ENCODE measurements at places on chromosomes 13 and 19.

DNA sequence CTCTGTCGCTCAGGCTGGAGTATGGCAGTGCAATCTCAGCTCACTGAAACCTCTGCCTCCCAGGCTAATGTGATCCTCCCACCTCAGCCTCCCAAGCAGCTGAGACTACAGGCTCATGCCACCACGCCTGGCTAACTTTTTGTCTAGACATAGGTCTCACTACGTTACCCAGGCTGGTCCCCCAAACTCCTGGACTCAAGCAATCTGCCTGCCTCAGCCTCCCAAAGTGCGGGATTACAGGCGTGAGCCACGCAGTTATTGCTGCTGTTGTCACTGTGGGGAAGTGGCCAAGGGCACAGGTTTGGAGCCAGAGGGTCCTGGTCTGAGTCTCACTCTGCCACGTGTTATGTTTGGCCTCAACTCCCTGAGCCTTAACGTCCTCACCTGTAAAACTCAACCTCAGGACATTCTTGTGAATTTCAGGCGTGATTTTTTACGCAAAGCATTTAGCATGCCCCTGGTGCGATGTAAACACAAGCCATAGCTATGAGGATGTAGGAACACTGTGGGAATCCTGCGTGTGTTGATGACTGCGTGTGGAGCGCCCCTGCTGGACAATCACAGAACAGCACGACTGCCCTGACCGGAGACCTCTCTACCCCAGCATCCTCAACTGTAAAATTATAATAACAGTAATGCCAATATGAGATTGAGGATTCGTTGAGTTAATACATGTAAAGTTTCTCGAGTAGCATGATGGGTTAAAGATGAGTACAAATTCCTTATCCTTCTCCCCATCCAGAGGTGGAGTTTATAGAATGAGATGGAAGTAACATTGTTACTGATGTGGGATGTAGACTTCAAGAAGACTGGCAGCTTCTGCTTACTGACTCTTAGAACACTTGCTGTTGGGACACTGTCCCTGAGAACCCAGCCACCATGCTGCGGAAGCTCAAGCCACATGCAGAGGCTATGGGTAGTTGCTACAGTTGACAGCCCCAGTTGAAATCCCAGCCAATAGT lies 41.8 kb upstream of the PNMA8B start:
- DNase-seq: no peak

GRCh38 chr19:5229778-5230335 lies 110.8 kb downstream of the PTPRS start:
- DNase-seq: no peak

GRCh38 chr19:1445185-1445931 lies 4.6 kb upstream of the APC2 start:
- DNase-seq: peak; percentile 76

DNA sequence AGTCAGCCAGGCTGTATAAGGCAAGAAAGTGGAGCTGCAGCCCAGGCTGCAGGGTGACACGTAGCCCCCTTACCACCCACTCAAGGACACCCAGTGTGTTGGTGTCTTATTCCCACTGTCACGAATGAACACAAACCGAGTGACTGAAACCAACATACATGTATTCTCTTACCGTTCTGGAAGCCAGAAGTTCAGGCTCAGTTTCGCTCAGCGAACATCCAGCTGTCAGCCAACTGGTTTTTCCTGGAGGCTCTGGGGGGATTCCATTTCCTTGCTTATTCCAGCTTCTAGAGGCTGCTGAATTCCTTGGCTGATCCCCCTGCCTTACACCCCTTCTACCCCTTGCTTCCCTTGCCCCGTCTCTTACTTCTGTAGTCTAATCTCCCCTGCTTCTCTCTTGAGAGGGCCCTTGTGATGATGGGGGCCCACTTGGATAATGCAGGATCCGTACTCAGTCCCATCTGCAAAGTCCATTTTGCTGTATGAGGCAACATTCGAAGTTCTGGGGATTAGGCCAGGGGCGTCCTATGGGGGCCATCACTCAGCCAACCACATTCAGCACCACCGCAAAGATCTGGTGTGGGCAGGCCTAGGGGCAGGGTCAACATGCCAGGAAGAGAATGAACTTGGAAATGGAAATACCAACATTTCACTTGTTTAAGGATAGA lies 47.3 kb upstream of the MTIF3 start:
- no peak for DNase-seq

DNA sequence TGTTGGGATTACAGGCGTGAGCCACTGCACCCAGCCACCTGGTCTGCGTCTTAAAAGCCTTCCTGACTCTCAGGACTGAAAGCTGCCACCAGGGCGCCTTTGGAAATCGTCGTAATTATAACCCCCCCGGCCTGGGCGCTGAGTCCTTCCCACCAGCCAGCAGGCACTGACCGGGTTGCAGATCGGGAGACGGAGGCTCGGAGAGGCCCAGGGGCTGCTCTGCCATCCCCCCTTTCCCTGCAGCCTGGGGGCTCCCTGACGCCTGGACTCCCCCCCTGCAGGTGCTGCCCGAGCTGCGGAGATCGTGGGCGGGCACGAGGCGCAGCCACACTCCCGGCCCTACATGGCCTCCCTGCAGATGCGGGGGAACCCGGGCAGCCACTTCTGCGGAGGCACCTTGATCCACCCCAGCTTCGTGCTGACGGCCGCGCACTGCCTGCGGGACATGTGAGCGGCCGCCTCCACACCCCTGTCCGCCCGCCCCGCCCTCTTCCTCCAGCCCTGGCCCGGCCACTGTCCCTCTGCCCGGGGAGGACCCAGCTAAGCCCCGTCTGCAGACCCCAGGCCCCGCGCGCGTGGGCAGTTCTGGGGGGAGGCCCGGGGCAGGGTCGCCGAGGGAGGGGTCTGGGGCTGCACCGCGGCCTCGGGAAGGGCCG lies 2.5 kb downstream of the PRTN3 start:
- DNase-seq: no peak

- no peak for DNase-seq
Measured at GRCh38 chr19:8500158-8500557, 2.3 kb downstream of the PRAM1 start.

DNA sequence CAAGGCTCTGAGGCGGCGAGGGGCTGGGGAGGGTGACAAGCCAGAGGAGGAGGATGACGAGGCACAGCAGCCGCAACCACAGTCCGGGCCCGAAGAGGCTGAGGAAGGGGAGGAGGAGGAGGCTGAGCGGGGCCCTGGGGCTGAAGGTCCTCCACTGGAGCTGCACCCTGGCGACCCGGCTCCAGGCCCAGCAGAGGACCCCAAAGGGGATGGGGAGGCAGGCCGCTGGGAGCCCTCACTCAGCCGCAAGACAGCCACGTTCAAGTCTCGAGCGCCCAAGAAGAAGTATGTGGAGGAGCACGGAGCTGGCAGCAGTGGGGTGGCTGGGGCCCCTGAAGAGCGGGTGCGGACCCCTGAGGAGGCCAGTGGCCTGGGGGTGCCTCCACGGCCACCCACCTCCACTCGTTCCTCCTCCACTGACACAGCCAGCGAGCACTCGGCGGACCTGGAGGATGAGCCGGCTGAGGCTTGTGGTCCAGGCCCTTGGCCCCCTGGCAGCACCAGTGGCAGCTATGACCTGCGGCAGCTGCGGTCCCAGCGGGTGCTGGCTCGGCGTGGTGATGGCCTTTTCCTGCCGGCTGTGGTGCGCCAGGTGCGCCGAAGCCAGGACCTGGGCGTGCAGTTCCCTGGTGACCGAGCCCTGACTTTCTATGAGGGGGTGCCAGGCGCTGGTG lies 2.9 kb downstream of the CIC start:
- no peak for DNase-seq

DNA sequence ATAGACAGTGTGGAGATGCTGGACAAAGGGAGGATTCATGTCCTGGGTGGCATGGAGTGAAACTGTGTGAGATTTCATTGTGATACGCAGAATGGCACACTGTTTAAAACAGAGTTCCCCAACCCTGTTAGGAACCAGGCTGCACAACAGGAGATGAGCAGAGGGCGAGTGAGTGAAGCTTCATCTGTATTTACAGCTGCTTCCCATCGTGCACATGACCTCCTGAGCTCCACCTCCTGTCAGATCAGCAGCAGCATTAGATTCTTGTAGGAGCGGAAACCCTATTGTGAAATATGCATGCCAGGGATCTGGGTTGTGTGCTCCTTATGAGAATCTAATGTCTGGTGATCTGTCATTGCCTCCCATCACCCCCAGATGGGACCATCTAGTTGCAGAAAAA lies 72.5 kb downstream of the RAP2A start:
- DNase-seq: no peak

GRCh38 chr19:19409205-19409604 lies 3.7 kb downstream of the GATAD2A start:
- no peak for DNase-seq

DNA sequence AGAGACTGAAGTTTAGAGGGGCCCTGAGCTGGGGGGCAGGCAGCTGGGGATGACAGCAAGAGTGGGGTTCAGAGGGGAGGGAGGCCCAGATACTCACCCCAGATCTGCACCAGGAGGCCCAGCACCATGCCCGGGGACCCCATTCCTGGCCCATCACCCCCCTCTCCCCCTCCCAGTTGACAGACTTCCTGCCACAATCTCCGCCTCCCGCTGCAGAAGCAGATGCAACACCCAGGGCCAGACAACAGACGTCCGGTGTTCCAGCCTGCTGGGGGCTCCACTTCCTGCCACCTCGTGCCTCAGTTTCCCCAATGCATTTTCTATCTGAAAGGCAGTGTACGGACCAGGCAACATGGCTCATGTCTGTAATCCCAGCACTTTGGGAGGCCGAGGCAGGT lies at the start of gene TMIGD2:
Gene TMIGD2 (minus strand): TSS at position 147 of the 398 bp plus-strand sequence. CDS start 4 bp downstream, at position 143.
- DNase-seq: no peak

GRCh38 chr13:109584844-109585361 lies 201.5 kb downstream of the IRS2 start:
- no peak for DNase-seq

DNA sequence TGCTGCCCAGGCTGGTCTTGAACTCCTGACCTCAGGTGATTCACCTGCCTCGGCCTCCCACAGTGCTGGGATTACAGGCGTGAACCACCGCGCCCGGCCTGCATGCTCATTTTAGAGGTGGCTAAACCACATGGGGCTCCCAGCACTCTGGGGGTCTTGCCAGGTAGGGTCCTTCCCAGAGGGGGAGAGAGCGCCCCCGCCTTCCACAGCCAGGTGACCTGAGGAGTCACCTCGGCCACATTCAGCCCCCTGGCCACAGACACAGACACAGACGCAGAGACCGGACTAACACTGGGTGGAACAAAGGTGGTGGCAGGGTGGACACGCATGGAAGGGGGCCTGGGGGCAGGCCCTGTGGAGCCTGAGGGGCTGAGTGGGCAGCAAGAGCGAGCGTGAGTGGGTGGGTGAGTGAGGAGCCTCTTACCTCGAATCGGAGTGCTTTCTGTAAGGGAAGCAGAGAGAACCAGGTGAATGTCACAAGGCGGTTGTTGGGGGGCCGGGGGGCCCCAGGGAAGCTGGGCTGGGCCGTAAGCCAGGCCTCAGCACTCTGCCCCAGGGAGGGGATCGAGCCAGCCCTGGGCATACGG lies 80.1 kb downstream of the PTPRS start:
- DNase-seq: no peak

GRCh38 chr19:45154064-45154827 lies 6.5 kb downstream of the NKPD1 start:
- no peak for DNase-seq

DNA sequence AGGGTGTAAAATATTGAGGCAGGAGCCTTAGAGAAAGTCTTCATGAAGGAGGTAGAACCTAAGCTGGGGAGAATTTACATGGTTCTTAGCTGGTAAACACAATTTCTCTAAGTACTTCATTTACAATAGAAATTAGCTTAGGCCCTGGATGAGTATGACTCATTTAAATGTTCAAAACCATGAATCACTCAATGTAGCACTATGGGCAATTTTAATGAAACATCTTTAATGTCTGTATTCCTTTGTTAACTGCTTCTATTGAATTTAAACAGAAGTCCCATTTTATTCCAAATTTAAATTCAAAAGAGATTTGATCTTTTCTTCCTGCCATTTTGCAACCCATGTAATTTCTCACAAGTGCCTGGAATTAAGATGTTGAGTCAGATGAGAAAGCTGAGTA lies 252.1 kb downstream of the RFC3 start:
- no peak for DNase-seq

GRCh38 chr13:110294146-110294545 lies 12.8 kb downstream of the COL4A1 start:
- DNase-seq: no peak

DNA sequence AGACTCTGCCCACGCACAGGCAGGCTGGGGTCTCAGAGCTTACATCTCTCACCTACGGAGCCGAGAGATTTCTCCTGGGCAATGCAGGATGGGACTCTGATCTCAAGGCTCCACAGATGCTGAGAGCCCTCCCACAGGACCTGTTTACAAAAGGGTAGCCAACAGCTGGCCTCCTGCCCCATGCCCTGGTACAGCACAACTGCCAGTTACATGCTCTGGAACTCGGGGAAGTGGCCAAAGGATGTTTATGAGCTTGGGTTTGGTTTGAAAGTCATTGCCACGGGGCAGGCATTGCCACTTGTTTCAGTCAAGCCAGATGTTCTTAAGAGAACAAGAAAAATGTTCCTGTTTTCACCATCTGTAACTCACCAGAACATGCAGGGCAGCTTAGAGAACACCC lies 3.5 kb downstream of the DHRS12 start:
- no peak for DNase-seq

- no peak for DNase-seq
Measured at GRCh38 chr13:108897955-108898354, 268.5 kb downstream of the MYO16 start.

GRCh38 chr19:18218159-18218558 lies 8.1 kb downstream of the PDE4C start:
- DNase-seq: no peak

DNA sequence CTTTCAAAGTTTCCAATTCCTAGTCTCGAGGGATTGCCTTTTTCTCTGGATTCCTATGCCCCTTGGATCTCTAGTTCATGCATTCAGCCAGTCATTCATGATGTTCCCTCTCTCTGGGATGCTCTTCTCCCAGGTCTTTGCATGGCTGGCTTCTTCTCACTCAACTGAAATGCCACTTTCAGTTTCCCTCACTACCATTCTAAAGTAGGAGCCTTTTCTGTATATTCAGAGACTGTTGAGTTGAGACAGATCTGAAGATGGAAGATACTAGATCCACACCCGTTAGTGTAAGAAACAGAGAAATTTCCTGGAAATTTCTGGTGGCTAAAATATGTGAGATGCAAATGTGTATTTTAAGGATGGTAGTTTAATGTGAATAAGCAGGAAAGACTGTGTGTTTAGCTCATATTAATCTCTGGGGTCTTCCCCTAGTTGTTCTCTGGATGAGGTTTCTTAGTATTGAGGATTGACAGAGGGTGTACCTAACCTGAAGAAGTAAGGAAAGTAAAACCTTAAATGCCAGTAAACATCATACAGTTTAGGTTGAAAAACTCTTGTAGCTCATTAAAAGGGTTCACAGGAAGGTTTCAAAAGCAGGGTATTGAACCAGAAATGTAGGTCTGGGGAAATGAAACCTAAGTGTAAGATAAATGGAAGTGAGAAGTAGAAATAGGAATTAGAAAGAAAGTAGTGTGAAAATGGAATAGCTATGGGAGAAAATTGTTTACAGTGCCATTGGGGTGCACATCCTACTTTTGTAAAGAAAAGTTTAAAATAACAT lies 331.3 kb downstream of the NDFIP2 start:
- DNase-seq: no peak

DNA sequence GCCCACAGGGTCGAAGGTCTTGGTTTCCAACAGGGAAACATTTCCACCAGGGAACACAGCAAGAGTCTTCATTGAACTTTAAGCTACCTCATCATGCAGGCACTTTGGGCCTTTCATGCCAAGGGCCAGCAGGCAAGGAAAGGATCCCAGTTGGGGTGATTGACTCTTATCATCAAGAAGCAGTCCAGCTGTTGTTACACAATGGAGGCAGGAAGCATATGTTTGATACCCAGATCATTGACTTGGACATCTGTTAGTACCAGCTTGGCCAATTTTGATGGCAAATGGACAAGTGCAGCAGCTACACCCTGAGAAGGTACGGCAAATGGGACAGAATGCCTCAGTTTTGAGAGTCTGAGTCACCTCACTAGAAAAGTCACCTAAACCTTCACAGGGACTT lies 10.9 kb upstream of the RCBTB1 start:
- no peak for DNase-seq

Measured in NCI-H345 (cell line).